ENCODE measurements at places on chromosomes 16 and 17.
A peak's percentile ranks its signal among the peaks of the same experiment; 100 is the strongest.

- DNase-seq, result no peak
These were observed 45.2 kb upstream of the LGALS9 start for GRCh38 chr17:27585792-27586191.

GRCh38 chr16:4505356-4506147 is 29.4 kb downstream of the HMOX2 start:
- no peak for DNase-seq

- no peak for DNase-seq
These were observed 34.8 kb downstream of the SOST start for GRCh38 chr17:43723697-43724359.

DNA sequence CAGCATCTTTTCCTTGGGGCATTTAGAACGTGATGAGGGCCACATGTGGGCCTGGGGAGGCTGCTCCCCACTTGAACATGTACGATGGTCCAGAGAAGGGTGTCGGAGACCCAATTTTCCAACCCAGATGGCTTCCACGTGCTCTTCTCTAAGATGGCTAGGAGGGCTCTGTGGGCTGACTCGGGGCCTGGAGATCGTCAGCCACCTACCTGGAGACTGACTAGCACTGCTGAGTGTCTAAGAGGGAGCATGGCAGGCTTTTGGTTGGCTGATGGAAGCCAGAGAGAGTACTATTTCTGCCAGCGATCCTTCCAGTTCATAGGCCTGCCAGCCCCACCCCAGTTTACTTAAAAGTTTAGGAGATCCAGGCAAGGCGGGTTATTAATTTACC is 60.2 kb upstream of the CLEC18A start:
- DNase-seq, result no peak

DNA sequence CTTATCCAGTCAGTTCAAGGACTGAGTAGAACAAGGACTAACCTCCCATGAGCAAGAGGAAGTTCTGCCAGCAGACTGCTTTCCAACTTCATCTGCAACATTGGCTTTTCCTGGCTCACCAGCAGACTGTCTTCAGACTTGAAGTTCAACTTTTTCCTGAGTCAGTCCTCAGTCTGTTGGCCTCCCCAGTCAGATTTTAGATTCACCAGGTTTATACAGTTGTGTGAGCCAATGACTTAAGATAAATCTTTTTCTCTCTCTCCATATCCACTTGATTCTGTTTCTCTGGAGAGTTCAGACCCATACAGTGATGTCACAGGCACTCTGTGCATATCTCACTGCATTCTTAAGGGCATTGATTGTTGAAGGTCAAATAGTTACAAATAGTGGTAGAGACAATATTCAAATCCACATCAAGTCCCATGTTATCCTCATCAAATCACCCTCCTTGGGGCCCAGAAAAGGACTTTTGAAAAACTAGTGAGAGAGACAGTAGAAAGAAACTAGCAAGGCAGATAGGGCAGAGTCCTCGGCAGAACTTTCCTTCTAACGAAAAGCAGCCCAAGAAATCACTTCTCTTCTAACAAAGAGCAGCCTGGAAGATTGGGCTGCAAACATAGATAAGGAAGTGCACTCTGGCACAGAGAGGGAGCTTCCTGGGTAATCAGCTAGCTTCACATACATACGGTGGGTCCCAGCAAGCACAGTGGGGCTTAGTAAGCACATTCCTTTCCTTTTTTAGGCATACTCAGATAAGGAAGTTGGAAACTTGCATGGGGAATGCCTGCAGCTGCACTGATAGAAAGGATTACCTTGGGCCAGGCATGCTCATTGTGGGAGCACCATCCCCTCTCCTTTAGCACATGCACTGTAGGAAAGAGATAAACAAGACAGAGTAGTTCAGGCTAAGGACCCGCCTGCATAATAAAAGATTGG is 132.3 kb upstream of the FAM20A start:
- no peak for DNase-seq

GRCh38 chr17:81608082-81608481 is 28.8 kb downstream of the NPLOC4 start:
- no peak for DNase-seq

GRCh38 chr17:30278032-30278431 is 13.7 kb downstream of the BLMH start:
- no peak for DNase-seq

DNA sequence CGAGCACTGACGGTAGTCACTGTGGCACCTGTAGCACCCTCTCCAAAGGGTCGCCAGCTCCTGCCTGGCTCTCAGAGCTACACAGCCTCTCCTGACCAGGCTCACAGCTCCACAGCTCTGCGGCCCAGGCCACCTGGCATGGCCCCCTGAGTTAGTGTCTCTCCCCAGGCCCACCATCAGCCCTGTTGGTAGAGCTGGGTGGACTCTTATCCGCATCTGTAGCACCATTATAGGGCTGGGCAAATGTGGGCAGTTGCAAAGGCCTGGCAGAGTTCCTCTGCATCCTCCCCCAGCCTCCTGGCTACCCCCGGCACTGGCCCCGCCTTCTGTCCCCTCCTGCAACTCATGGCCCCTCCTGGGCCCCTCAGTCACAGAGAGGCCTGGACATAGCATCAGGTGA is 18.2 kb downstream of the SCGB1C2 start:
- DNase-seq, result no peak

GRCh38 chr17:63285551-63285950 is 160.6 kb downstream of the CYB561 start:
- no peak for DNase-seq

DNA sequence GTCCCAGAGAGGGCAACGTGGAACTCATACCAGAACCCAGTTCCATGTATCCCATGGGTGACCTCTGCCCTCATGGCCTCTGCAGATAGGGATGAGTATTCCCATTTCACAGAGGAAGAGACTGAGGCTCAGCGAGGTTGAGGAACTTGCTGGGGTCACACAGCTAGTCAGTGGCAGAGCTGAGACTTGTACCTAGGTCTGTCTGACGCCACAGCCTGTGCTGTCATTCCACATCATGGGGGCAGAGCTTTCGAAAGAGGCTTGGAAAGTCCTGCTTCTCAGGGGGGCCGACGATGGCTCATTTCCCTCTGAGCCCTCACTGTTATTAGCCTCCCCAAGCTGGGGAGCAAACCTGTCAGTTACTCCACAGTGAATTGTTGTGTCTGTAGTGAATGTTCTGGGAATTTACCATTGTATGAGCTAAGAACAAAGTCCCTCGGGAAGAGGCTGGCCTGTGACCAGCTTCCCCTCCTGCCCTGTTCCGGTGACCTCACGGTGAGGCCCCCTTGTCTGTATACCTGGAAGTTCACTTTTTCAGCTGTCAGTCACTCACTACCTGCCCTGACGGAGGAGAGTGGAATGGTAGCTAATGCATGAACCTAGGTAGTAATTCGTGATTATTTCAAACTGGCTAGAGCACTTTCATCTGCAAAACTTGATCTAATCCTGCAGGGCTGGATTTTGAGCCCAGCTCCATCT is 8.9 kb downstream of the METTL22 start:
- DNase-seq, result no peak

DNA sequence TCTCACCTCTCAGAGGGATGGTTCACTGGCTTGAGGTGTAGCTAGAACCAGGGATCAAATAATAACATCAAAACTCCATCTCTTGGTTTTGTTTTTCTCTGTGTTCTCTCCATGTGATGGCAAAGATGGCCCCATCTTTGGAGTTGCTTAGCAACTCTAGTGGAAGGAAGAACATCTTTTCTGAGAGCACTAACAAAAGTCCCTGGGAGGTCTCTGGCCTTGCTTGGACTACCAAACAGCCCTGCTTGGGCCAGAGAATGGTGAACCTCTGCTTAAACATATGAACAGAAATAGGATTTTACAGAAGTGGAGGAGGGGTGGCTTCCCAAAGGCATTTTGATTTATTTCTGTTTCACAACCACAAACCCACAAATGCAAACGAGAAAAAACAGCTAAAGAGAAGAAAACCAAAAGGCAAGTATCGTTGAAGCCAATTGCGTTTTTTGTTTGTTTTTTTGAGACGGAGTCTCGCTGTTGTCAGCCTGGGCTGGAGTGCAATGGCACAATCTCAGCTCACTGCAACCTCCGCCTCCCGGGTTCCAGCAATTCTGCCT is 13.2 kb downstream of the GABARAPL2 start:
- DNase-seq, result no peak

GRCh38 chr17:37518826-37519225 is 29.1 kb downstream of the DUSP14 start:
- DNase-seq, result no peak

- no peak for DNase-seq
These were observed at the start of gene ABCA8 for GRCh38 chr17:68955181-68955841. Gene ABCA8, minus strand, starts transcription at chr17:68955392. Its CDS starts 13,358 bp downstream, at chr17:68942034.

DNA sequence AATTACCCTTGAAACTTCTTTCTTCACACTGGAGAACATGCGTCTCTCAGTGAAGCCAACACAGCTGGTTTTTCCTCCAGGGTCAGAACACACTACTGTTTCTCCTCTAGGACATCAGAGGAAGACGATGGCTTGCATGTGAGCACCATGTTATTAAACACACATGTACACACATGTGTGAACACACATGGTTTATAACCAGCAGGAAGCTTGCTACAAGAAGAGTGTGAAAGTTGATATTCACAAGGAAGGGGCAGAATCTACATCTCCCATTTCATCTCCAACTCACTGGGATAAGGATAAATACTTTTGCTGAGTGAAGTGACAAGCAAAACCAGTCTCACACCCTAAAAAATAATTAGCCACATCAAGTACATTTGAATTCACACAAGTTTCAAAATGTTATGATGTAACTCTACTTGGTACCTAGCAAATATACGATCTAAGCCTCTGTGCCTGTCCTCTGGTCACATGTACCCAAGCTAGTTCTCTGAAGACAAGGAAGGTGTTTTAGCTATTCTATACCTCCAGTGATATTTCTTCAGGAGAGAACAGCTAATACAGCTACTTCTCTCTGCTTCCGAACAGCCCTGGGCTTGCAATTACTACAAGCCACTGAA is 127.7 kb downstream of the PARN start:
- DNase-seq, result no peak

GRCh38 chr17:31373150-31374093 is 18.1 kb upstream of the RAB11FIP4 start:
- DNase-seq, result no peak

DNA sequence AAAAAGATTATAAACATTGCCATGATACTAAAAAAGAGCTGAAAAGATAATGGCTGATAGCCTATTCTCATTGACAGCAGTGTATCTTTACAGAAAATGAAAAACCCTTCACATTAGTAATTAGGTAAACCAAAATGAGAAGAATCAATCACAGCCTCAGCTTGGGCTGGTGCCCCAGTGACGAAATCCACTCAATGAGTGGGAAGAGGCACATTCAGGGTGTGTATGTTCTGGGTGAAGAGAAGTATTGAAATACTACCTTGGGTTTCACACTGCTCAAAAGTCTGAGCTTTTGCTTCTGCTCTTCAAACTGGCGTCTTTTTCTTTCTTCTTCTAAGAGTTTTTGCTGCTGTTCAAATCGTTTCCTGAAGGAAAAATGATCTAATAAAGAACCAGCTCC is 24.2 kb downstream of the SYNRG start:
- DNase-seq, result no peak

DNA sequence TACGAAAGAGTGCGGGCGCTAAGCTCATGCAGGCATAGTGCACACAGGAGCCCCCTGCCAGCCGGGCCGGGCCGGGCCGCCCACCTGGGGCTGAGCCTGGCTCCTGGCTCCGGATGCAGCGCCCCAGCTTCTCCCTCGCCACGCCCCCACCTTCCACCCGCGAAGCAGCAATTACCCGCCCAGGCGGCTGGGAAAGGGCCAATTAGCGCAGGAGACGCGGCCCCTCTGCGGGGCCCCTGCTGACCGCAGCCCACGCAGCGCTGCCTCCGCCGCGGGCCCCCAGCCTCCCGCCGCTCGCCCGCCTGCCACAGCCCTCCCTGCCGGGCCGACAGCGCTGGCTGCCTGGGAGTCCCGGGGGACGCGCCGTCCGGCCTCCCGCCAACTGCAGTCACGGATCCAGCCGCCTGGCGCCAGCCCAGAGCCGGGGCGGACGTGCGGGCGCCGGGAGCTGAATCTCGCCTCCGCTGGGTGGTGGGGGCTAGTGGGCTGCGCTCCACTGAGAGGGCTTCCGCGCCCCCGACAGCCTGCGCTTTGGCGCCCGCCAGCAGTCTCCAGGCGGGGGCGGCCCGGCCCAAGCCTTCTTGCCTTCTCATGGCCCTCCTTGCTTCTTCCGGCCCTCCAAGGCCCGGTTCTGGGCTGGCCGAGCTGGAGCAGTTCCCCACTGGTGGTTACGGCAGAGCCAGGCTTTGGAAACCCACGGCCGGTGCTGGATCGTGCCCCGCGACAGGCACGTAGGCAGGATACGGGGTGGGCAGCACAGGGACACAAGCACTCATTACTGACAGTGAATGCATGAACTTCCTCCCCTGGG is 14.9 kb upstream of the CBFB start:
- DNase-seq, result peak; percentile 34

DNA sequence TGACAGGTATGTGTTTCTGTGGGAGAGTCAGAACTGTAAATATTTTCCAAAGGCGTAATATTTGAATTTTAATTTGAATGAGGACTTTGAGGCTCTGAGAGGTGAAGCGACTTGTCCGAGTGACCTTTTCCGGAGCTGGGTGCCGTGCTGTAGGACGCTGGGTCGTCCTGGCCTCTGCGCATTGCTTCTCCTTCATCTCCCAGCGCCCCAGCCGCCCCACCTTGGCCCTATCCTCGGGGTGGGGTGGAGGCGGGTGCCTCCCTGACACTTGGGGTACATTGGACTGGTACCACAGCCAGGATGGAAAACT is 147.8 kb downstream of the SPECC1 start:
- DNase-seq, result no peak

GRCh38 chr17:33209671-33210070 is 83.4 kb downstream of the ASIC2 start:
- DNase-seq, result no peak

- no peak for DNase-seq
These were observed 55.0 kb upstream of the METRNL start for GRCh38 chr17:83024218-83024971.

- DNase-seq, result no peak
These were observed 8.0 kb upstream of the IL32 start for GRCh38 chr16:3057181-3058138.
